Natural killer cell (primary cell): ENCODE measurements at places on chromosomes 4 and X. TPM values are rescaled to one million over a fixed set of nuclear protein-coding genes. Genes with fewer than 3 reads are reported as not detected.

Gene LRAT
- not detected for total RNA-seq

Gene CSAG1
- total RNA-seq: not detected

Gene TLL1
- not detected for total RNA-seq

Gene QRFPR
- total RNA-seq: not detected

Gene USP51
- total RNA-seq: 0.85 TPM

Gene FAM241A
- total RNA-seq: 0.40 TPM

Gene ADH4
- not detected for total RNA-seq

Gene SPIN2A
- total RNA-seq: 1.4 TPM

Gene CLCN4
- total RNA-seq: 0.23 TPM

Gene YIPF6
- 22.0 TPM for total RNA-seq

Gene ADAM29
- not detected for total RNA-seq

Gene ABCD1
- 13.8 TPM for total RNA-seq

Gene GDPD2
- total RNA-seq: not detected

Gene ARHGEF38
- not detected for total RNA-seq

Gene EBP
- 97.6 TPM for total RNA-seq

Gene NELFA
- 46.0 TPM for total RNA-seq

Gene ACE2
- total RNA-seq: not detected

Gene ATP2B3
- total RNA-seq: not detected

Gene STK26
- total RNA-seq: 66.5 TPM

Gene OCIAD1
- 91.4 TPM for total RNA-seq

Gene H2BW2
- total RNA-seq: not detected

Gene BEND2
- 1.3 TPM for total RNA-seq

Gene SMR3B
- total RNA-seq: not detected

Gene SRPK3
- not detected for total RNA-seq

Gene KCTD8
- not detected for total RNA-seq

Gene IDS
- total RNA-seq: 286 TPM

Gene SLC6A14
- total RNA-seq: not detected

Gene GPR78
- not detected for total RNA-seq

Gene GLUD2
- not detected for total RNA-seq

Gene FAT4
- total RNA-seq: 8.0 TPM

Gene CT55
- total RNA-seq: not detected

Gene TMEM35A
- not detected for total RNA-seq

Gene MTNR1A
- not detected for total RNA-seq

Gene RHOXF2B
- not detected for total RNA-seq

Gene TMEM154
- 10.5 TPM for total RNA-seq

Gene F9
- total RNA-seq: not detected

Gene RBMXL3
- not detected for total RNA-seq

Gene C4orf36
- total RNA-seq: not detected

Gene PPP3CA
- total RNA-seq: 58.0 TPM

Gene GAGE12F
- not detected for total RNA-seq

Gene CTAG1A
- not detected for total RNA-seq

Gene ZAR1
- total RNA-seq: not detected

Gene UGT2B11
- not detected for total RNA-seq

Gene DNAAF6
- total RNA-seq: not detected

Gene GYPA
- not detected for total RNA-seq

Gene CYSLTR1
- total RNA-seq: 7.6 TPM

Gene ZIC3
- total RNA-seq: not detected

Gene RBM46
- total RNA-seq: not detected

Gene F11
- 1.1 TPM for total RNA-seq

Gene CENPVL2
- total RNA-seq: not detected

Gene CCDC120
- 13.0 TPM for total RNA-seq
